Activated CD4-positive, alpha-beta memory T cell treated with anti-CD3 and anti-CD28 coated beads, Interleukin-2, amount 10 ng/mL, durations not matched to agents 7 days and 5 days (primary cell): ENCODE measurements at places on chromosomes 16 and 17.

GRCh38 chr17:10420811-10421210, 939 bp downstream of the MYH8 start:
- no peak for DNase-seq
- H3K4me3 ChIP-seq: no peak overlapping the region
- no peak overlapping the region for H3K27ac ChIP-seq
- H3K36me3 ChIP-seq: no peaks in the 10 kb centered on the region

- H3K27ac ChIP-seq: no peak overlapping the region
- no peaks in the 10 kb centered on the region for H3K36me3 ChIP-seq
- H3K4me3 ChIP-seq: no peak overlapping the region
- no peak for DNase-seq
Observed at GRCh38 chr16:85844786-85845185, 45.3 kb downstream of the COX4I1 start.

DNA sequence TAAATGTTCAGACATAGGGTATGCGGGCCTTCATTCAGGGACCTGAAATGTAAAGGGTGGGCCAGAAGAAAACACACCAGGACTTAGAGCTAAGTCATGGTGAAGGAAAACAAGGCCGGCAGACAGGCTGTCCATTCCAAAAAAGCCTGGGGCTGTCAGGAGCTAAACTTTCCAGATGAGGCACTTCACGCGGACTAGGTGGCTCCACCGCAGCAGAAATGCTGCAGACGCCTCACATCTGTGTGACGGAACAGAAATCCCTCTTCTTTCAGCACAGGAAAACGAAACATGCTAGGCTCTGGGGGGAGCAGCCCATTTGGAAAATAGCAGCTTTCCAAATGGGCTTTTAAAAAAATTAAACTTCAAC, 88.7 kb downstream of the HS3ST3A1 start:
- no peaks in the 10 kb centered on the region for H3K36me3 ChIP-seq
- H3K27me3 ChIP-seq: peaks cover 13% of the 10 kb centered on the region
- H3K27ac ChIP-seq: no peak overlapping the region
- H3K4me3 ChIP-seq: no peak overlapping the region
- DNase-seq: no peak
- peaks cover 10% of the 10 kb centered on the region for H3K4me1 ChIP-seq

DNA sequence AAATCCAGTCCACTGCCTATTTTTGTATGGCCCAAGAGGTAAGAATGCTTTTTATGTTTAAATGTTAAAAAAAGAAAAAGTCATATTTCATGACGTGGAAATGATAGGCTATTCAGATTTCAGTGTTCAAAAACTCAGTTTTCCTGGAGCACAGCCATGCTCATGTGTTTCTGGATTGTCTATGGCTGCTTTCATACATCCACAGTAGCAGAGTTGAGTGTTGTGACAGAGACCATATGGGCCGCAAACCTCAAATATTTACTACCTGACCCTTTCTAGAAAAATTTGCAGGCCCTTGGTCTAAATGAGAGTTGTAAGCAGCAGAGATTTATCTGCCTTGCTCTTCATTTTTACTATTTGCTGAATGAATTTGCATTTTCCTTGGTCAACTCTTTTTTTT, 264.1 kb downstream of the CBLN1 start:
- H3K4me1 ChIP-seq: no peaks in the 10 kb centered on the region
- no peaks in the 10 kb centered on the region for H3K36me3 ChIP-seq
- H3K27ac ChIP-seq: no peak overlapping the region
- H3K27me3 ChIP-seq: no peaks in the 10 kb centered on the region
- no peak for DNase-seq
